ENCODE measurements at places on chromosomes 6 and 20.

DNA sequence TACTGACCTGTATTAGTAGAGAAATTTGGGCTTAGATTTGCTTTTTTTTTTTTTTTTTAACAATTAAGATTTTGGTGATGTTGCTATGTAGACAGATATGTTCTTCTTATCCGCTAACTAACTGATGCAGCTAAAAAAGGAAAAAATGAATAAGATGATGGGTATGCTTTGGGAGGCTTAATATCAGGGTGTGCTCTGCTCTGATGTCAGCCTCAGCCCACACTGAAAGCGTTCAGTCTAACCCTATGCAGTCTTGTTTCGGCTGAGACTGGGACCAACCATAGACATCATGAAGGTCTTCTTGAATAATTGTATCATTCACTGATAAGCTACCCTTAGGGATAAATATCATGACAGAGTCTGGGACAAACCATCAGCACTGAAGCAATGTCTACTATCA, 6.9 kb upstream of the CCN2 start:
- no peak for DNase-seq

DNA sequence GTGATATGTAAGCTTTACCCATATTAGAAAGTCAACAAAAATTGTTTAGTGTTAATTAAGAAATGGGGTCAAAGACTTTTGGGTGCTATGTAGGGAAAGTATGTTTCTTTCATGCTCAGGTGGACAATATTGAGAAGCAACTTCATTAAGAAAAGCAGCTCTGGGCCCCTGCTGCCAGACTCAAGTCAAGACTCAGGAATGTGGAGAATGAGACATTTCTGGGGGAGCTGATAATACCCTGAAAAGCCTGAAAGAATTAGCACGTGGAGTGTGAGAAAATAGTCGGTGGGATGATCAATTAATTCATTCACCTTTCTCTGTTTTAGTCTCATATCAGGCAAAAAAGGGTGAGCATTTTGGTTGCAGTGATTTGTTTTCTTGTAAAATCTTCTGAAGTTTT, 175.1 kb upstream of the IMPG1 start:
- DNase-seq = no peak

DNA sequence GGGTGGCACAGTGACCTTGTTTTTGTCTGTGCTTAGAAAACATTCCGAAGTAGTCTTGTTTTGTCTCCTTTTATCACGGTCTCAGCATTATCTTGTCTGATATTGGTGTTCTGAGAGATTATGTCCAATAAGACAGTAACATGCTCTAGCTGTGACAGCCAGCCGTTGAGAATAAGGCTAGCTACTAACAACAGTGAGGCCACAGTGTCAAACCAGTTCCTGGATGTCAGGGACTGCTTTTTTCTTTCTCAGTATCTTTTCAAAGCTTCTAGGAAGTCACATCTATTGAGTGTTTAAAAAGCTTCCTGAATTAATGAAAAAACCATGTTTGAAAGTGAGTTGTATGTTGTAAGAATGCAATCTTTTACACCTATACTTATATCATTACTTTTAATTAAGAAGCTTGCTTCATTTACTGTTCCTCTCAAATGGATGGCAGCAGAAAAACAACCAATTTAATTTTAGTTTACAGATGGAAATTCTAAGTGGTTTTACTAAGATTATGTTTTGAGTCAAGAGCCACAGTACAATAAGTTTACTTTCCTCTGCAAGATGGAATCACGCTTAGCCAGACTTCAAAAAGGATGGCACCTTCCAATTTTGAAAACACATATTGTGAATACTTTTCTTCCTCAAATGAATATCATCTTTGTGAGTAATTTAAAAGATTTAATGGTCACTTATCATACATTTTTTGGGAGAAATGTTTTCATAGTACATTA, 53.1 kb downstream of the MAP3K7 start:
- DNase-seq = no peak

GRCh38 chr20:34967421-34967820, 11.8 kb downstream of the MYH7B start:
- no peak for DNase-seq

- DNase-seq = no peak
Measured at GRCh38 chr20:32344835-32345506, 13.2 kb upstream of the ASXL1 start.

- no peak for DNase-seq
Measured at GRCh38 chr6:83514866-83515466, 2.6 kb downstream of the PRSS35 start.

GRCh38 chr6:35945650-35946025, 24.7 kb upstream of the SRPK1 start:
- no peak for DNase-seq

- no peak for DNase-seq
Measured at GRCh38 chr6:102766963-102767362, 1373.5 kb downstream of the GRIK2 start.

GRCh38 chr6:124995645-124996325, 33.5 kb downstream of the RNF217 start:
- DNase-seq = no peak

- DNase-seq = no peak
Measured at GRCh38 chr20:58102261-58102660, 126.2 kb downstream of the ANKRD60 start.

DNA sequence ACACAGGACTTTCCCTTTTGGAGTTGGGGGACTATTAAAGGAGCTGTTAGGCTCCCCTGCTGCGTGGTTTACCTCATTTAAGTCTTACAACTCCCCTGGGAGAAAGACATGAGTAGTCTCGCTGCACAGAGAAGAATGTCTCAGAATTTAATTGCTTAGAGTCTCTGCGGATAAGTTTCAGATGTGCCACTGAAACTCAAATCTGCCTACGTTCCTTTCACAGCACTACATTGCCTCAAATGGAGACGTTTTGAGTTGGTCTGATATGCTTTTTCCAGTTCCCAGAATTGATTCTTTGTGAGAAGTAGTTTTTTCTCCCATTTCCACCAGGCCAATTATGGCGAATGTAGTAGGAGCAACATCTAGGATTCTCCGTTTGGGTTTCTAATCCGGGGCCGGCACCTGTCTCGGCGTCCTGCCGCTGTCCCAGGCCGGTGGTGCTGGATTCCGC, 532 bp upstream of the SLC35F1 start:
- DNase-seq = no peak

GRCh38 chr6:43725643-43726580, 38.3 kb upstream of the MRPS18A start:
- DNase-seq = no peak

- DNase-seq = no peak
Measured at GRCh38 chr20:58481481-58482021, 33.6 kb downstream of the APCDD1L start.

DNA sequence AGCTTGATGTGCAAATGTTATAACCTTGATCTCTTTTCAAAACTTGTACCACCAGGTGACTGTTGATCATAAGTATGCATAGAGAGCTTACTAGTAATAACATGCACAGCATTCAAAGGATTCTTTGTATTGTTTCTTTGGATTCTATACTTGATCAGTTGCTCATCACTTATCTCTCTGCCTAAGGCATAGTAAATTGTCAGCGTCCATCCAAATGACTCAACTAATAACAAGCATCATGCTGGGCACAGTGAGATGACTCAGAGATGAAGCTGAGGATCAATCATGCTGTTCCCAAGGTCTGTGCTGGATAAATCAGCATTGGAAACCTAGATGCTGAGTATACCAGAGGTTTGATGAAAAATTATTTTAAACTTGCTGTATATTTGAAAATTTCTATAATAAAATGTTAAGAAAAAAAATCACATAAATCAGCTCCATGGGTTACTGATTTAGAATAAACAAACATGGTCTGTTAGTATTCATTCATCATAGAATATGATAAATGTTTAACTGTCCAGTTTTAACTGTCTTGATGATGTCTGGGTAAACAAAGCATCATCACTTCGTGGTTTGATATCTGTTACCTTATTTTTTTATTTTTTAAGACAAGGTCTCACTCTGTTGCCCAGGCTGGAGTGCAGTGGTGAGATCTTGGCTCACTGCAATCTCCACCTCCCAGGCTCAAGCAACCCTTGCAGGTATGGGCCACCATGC, 45.6 kb upstream of the SGK1 start:
- no peak for DNase-seq

DNA sequence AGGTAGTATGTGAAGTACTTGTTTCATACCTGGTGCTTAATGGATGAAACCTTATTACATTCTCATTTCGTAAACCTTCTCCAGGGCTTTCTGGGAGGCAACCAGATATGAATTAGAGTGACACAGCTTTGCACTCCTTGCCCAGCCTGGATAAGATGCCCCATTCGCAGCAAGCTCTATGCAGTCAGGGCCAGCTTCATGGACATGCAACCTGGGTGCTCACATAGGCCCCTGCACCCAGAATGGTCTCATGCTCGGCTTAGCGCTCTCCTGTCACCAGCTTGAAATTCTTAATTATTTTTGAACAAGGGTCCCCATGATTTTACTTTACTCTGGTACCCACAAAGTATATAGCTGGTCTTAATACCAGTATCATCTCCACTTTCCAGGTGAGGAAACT, 11.3 kb upstream of the PTGIS start:
- no peak for DNase-seq

DNA sequence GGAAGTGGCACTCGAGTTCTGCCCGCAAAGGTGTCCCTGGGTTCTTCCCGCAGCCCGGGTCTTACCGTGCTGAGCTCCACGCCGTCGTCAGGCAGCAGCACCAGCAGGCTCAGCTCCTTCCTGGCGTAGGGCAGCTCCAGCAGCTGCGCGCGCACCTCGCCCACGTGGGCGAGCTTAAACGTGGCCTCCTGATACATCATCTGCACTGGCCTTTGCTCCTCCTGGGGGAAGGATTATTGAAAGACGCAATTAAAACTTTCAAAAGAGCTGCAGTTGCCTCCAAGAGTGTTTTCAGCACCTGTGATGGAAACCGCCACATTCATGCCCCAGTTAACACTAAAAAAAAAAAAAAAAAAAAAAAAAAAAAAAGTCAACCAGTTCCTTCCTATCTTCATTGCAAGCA, 11.3 kb downstream of the SERPINB9 start:
- no peak for DNase-seq
